Memory B cell (primary cell): ENCODE measurements at places on chromosomes 2 and 18.

DNA sequence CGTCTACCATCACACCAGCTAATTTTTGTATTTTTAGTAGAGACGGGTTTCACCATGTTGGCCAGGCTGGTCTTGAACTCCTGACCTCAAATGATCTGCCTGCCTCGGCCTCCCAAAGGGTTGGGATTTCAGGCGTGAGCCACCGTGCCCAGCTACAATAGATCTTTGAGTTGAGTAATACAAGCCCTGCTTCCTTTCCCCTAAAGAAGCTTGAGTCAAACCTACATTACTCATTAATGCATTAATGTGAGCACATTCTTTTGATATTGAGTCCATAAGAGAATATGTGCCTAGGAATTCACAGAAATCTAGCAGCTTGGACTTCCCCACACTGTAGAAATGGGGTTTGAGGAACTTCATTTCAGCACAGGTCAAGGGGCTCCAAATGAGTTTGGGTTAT lies 39.6 kb downstream of the PSMG2 start:
- DNase-seq: no peak

- no peak for DNase-seq
These were observed 220.7 kb downstream of the PTH2R start for GRCh38 chr2:208627110-208627884.

- DNase-seq: no peak
These were observed 286.3 kb downstream of the OSR1 start for GRCh38 chr2:19072161-19072560.

DNA sequence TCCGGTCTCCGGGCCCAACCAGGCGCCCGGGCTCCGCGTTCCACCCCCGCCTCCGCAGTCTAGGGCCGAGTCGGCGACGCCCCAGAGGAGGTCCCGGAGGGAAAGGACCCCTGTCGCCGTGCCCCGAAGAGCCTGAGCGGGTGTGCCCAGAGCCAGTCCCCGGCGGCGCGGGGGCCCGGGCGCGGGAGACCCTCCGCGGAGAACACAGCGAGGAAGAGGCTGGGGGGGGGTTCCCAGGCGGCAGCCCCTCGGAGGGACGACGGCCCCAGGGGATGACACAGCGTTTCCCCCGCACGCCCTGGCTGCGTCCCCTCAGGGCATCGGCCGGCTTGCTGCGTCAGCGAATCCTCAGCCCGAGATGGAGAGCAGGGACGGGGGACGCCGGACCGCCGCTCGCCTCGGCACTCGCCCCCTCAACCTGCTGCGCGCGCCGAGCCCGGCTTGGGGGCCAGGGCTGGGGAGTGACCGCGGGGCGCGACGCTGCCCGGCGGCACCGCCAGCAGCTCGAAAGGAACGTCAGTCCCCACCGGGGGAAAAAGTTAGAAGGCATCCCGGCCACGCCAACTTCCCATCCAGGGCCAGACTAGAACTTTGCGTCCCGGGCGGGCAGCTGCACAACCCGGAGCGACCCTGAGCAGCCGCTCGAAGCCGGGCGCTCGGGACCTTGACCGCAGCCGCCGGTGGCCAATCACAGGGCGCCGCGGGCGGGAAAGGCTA lies 711 bp downstream of the SFXN5 start:
- peak; percentile 13 for DNase-seq
